ENCODE measurements at places on chromosomes 7 and 10.

- no peak for DNase-seq
Measured at GRCh38 chr10:27844223-27844622, 98.6 kb upstream of the MKX start.

DNA sequence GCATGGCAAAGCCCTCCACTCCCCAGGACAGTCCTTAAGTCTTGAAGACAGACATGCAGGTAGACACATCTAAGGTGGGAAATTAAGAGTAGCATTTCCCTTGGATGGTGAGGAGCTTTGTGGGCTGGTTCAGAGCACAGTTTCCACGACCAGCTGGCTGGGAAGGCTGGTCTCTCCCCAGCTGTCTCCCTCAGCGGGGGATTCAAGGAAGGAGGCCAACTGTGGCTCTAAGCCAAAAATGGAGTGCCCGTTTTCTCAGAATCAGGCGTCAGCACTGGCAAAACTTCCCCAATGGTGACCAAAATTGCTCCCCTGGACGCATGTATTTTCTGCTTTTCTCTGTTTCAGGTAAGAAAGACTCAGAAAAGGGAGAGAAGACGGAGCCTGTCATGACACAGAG lies 230.6 kb upstream of the FZD8 start:
- no peak for DNase-seq

GRCh38 chr7:151936207-151936606 lies 20.0 kb upstream of the GALNTL5 start:
- DNase-seq = no peak

- peak; percentile 81 for DNase-seq
Measured at GRCh38 chr10:62038609-62039190, 137.2 kb downstream of the ARID5B start.

DNA sequence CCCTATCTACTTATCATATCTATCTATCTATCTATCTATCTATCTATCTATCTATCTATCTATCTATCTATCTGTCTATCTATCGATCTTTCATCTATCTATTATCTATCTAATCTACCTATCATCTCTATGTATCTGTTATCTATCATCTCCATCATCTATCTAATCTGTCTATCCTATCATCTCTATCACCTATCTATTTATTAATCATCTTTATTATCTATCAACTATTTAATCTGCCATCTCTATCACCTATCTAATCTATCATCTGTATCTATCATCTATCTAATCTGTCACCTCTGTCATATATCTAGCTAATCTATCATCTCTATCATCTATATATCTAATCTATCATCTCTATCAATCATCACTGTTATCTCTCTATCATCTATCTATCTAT lies 736.3 kb downstream of the TYW1 start:
- no peak for DNase-seq

DNA sequence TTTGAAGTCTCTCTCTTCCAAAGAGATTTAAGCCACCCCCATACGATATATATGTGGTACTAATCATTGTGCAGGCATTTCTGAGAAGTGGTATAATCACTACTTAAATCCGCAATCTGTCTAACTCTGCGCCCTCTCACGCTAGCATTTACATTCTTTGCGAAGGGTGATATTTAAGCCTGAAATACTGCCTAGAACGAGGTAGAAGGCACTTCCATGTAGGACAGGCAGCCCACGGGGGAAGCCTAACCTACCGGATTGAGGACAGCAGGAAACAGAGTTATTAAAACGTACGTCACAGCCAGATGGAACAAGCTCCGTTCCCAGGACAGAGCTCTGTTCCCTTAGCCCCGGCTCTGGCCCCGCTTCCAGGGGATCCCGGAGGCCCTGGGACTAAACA lies 59.3 kb upstream of the ECHDC3 start:
- DNase-seq = no peak

DNA sequence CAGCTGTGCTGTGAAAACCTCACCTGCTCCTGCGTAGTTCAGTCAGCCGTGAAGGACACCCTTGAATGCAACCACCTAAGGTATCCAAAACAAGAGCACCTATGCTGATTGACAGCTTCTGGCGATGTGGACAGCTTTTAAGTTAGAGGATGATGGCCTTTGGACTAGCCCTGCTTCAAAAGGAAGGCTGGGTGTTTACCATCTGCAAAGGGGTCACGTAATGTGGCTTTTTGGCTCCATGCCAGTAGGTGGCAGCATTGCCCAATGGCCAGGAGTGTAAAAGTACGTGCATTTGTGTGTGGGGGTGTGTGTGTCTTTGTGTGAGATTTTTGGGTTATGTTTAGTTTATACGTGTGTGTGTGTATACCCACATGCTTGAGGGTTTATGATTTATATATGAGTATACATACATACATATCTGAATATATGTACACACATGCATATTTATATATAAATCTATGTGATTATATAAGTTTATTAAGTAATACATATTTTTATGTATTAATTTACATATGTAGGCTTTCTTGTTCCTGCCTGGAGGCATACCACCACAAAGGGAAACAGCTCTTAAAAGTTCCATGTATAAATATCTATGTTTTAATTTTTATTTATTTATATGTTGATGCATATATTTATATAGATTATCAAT lies 236.3 kb upstream of the ANKRD30A start:
- DNase-seq = no peak

DNA sequence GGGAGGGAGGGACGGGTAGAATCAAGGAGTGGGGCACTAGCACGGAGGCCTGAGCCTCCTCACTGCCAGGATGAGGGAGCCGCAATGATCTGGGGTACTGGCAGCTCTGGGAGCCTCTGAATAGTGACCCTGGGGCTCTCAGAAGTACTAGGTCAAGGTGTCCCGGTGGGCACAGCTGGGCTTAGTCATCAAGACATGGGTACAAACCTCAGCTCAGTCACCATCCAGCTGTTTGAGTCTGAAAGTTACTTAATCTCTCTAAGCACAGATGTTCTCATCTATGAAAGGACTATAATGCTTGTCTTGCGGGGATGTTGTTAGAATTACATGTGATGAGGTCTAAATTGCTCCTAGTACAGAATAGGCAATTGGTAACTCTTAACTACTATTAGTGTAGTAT lies 276.8 kb downstream of the KCNMA1 start:
- DNase-seq = no peak

GRCh38 chr10:91883549-91884444 lies 25.5 kb downstream of the FGFBP3 start:
- peak; percentile 51 for DNase-seq

DNA sequence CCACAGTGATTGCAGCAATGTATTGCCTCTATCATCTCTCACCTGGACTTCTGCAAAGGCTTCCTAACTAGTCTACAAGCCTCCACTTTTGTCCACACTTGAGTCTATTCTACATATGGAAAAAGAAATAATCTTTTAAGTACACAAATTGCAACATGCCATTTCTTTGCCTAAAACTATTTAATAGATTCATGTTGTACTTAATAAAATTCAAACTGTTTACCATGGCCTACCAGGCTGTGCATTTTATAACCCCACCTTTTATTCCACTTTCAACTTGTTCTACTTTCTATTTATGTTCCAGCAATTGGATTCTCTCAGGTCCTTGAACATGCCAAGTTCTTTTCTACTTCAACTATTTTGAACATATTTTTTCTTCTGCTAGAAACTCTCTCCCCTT lies 128.7 kb downstream of the GPR85 start:
- DNase-seq = no peak

DNA sequence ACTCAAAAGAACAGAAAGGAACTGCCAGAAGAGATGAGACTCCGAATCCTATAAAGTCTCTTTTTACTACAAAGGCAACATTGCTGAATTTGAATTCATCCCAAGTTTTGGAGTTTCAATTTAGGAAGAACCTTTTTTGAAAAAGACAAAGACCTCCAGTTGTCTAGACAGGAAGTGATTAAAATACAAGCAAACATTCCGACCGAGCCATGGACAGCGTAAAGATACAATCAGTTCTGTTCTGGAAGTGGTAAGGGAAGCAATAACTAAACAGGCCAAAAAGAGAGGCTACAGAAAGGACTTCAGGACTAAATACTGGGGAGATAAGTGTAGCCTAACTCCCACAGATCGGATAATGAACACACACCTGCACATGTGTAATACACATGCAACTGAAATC lies 101.0 kb downstream of the SMURF1 start:
- peak; percentile 50 for DNase-seq

- DNase-seq = no peak
Measured at GRCh38 chr7:101814991-101815825, 2.2 kb upstream of the CUX1 start.

DNA sequence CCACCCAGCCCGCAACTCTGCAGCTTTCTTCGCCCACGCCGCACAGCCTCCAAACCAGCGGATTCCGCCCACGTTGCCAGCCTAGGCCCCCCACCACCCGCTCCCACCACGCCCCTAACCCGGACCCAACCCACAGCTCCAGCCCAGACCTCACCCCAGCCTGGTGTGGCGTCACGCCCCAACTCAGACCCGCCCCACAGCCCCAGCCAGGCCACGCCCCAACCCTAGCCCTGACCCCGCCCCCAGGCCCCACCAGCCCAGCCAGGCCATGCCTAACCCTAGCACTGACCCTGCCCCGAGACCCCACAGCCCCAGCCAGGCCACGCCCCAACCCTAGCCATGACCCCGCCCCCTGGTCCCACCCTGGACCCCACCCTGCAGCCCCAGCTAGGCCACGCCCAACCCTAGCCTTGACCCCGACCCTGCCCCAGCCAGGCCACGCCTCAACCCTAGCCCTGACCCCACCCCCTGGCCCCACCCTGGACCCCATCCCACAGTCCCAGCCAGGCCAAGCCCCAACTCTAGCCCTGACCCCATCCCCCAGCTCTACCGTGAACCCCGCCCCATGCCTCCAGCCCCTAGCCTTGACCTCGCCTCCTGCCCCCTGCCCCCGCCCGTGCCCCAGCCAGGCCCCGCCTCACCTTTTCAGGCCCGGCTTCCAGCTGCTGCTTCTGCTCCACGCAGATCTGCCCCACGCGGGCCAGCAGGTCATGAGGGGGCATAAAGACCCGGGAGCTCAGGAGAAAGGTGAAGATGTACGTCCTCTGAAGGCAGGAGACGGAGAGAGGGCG lies 64.0 kb downstream of the RASGEF1A start:
- DNase-seq = no peak

GRCh38 chr7:127798023-127798422 lies 146.0 kb downstream of the SND1 start:
- no peak for DNase-seq

- no peak for DNase-seq
Measured at GRCh38 chr10:107103174-107104025, 61.1 kb downstream of the SORCS1 start.

GRCh38 chr7:105101864-105102263 lies 87.9 kb downstream of the KMT2E start:
- peak; percentile 25 for DNase-seq

GRCh38 chr10:125144693-125145623 lies 15.4 kb downstream of the CTBP2 start:
- DNase-seq = no peak

DNA sequence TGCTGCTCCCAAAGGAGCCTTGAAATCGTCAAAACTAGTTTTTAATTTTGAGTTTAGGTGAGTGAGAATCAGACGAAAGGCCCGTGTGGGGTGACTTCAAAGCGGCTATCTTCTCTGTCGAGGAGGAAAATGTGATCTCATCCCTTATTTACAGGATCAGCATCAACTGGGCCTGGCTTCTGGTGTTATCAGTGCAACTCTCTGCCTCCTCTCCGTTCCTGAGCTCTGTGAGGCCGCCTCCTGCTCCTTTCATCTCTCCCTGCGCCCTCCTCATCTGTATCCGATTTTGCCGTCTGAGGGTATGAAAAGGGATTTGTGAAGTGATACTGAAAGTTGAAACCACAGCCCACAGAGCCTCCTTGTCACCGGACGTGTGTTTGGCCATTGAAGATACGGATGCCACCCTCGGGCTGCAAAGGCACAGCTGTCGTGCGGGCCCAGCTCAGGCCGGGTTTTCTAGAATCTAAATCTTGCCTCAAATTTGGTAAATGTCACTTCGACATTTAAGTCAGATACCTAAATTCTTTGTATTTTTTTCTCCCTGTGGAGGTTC lies 408.7 kb upstream of the ADARB2 start:
- DNase-seq = no peak

GRCh38 chr7:46847126-46847525 lies 734.8 kb downstream of the TNS3 start:
- DNase-seq = no peak

GRCh38 chr10:108411206-108411605 lies 1246.7 kb upstream of the SORCS1 start:
- no peak for DNase-seq

GRCh38 chr7:27173511-27173955 lies 587 bp downstream of the HOXA10 start:
- no peak for DNase-seq

GRCh38 chr10:93813507-93814465 lies 56.0 kb downstream of the LGI1 start:
- DNase-seq = peak; percentile 36

- no peak for DNase-seq
Measured at GRCh38 chr7:150966002-150966401, 12.1 kb downstream of the KCNH2 start.

- no peak for DNase-seq
Measured at GRCh38 chr7:37212051-37212450, 236.6 kb downstream of the ELMO1 start.

DNA sequence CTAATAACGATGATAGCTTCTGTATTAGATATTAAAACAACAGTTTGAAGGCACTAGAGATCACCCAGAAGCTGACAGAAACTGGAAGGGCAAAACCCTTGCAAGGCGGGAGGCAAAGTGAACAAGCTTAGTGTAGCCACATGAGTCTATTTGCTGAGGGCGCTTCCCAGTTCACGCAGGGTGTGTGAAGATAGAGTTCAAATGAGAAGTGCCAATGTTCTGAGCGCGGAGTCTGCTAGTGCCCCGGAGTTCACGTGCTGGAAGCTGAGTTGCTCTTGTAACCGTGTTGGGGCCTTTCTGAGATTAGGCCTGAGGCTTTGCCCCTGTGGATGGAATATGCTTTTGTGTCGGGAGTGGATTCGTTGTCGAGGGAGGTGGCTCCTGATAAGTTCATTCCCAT lies 16.6 kb upstream of the GTPBP4 start:
- DNase-seq = no peak

- DNase-seq = peak; percentile 30
Measured at GRCh38 chr7:151247611-151248345, 716 bp downstream of the SMARCD3 start.

DNA sequence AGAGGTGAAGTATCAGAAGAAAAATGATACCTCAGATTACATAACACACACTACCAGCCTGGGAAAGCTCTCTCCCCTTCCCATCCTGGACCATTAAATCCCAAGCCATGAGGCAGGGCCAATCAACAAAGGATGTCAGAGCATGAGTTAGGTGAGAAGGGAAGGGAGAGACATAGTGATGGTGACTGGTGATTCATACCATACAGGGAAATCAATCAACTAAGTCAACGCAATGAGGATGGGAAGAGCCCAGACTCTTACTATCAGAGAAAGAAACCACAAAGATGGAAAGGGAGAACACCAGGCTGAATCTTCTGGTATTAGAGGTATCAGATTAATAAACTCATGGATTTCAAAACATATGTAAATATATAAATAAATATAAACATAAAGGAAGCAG lies 185.4 kb downstream of the KMT2E start:
- DNase-seq = no peak

GRCh38 chr7:68564306-68565135 lies 1033.8 kb upstream of the AUTS2 start:
- DNase-seq = peak; percentile 1

GRCh38 chr7:111535142-111535870 lies 27.0 kb downstream of the IMMP2L start:
- no peak for DNase-seq

Data from astrocyte of the spinal cord (primary cell).